ENCODE measurements at places on chromosomes 3 and 15. TPM values are rescaled to one million over a fixed set of nuclear protein-coding genes. Genes with fewer than 3 reads are reported as not detected.

DNA sequence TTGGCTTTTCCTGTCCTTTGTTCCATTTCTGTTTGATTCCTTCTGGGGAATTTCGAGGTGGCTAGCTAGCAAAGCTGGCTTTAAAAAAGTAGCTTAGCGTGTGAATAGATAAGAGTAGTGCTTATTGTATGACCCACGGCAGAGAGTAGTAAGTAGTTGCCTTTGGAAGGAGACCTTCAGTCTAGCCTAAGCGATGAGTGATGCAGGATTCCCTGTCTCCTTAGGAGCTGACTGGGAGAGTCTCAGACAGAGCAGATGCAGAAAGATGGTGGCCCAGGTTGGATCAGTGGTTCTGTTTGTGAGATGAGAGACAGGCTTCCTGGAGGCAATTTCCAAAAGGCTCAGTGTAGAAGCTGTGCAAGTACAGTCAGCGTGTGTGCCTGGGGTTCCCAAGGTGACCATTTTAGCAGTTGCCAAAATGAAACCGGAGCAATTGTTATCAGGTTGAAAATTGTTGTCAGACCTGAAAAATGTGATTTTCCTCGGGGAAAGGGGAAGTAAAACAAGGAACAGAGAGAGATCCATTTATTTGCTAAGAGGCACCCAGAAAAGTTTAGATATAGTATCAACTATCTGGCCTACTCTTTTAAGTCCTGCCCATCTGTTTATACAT, 681 bp upstream of the IL5RA start:
- no peaks in the 10 kb centered on the region for H3K4me1 ChIP-seq
- H3K36me3 ChIP-seq, result no peaks in the 10 kb centered on the region
- H3K4me3 ChIP-seq, result no peak overlapping the region

DNA sequence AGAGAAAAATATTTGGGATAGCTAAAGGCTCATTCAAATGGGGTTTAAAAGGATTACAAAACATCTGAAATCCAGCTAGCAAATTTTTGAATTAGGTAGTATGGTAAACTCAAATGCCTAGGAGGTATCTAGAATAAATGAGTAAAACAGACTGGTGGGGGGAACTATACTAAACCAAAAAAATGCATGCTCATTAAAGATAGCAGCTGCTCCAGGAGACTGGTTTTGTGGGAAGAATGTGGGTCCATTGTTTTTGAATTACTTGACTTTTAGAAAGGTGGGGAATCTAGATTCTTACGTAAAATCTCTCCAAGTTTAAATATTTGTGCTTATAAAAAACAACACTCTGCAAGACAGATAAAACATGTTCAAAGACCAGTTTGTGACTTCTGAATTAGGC, 73.8 kb downstream of the LEKR1 start:
- H3K36me3 ChIP-seq, result no peaks in the 10 kb centered on the region
- no peak overlapping the region for H3K4me3 ChIP-seq
- no peaks in the 10 kb centered on the region for H3K27me3 ChIP-seq
- DNase-seq, result no peak
- no peak overlapping the region for H3K27ac ChIP-seq

DNA sequence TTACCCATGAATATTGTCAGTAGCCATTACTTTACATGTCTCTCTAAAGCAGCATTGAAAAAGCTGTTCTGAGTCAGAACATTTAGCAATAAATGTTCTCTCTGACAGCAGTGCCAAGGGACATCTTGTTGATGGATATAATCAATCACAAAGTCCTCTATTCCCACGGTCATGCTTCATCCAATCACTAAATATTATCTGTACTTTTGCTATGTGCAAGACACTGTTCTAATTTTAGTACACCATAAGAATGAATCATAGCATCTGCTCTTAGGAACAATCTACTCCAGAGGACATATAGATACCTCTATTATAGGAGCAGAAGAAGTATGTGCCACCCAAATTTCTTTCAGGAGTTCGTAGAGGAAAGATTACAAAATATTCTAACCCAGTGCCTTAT, 142.5 kb upstream of the MBNL1 start:
- H3K27ac ChIP-seq, result no peak overlapping the region
- no peak overlapping the region for H3K4me3 ChIP-seq
- H3K4me1 ChIP-seq, result peaks cover 2% of the 10 kb centered on the region
- no peak for DNase-seq

DNA sequence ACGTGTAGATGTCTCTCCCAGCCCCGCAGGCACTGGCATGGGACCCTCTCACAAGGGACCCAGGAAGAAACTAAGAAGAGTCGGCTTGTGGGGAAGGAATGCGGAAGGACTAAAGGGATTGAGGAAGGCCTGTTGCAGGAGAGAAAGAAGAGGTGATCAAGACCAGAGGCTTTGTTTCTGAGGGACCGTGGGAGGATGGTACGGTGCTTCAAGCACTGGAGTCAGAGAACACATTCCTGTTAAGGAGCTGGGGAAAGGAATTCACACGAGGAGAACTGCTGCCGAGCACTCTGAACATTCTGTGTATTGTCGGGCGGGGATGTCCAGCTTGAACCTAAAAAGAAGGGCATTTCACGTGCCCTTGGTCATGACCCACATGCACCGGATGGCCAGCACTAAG, 91.4 kb downstream of the TAMM41 start:
- H3K27me3 ChIP-seq, result no peaks in the 10 kb centered on the region
- no peak for DNase-seq
- no peak overlapping the region for H3K27ac ChIP-seq

- no peak for DNase-seq
- no peak overlapping the region for H3K27ac ChIP-seq
Measured at GRCh38 chr3:154224366-154224765, 99.9 kb downstream of the DHX36 start.

Gene ARGFX
- not detected for total RNA-seq

DNA sequence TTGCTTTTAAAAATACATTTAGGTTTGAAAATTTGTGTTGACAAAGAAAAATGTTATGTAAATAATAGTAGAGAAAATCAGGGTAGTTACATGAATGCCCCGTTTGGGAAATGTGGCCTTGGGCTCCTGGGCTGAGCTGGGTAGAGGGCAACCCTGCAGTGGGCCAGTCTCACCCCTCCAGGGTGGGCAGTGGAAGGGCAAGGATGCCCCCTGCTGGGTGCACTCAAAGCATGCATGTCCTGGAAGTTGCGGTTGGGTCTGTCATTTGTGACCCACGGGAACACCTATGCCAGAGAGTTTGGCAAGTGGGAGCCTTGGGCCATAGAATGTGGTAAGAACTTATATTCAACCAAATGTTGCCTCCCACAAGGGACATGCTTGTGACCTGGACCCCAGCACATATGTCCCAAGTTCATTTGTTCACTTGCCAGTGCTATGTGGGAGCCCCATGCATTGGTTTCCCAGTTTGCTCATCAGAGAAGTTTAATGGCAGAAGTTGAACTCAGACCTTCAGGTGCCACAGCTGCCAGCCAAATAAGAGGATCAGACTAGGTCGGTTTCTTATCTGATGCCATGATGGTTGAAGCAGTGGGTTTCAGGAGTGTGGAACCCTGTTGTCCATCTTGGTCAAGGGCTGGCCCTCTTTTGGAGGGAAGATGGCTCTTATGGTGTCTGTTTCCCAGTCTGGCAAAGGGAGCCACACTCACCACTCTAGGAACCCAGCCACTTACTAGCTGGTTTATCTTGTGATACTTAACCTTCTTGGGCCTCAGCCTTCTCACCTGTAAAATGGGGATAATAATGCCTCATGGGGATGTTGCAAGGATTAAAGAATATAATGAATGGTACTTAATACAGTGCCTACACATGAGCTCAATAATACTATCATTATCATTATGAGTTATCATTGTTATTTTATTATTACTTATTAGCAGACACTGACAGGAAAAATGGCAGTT, 2.5 kb upstream of the PLCB2 start:
- peak; percentile 72 for DNase-seq
- H3K4me3 ChIP-seq, result no peak overlapping the region
- H3K36me3 ChIP-seq, result no peaks in the 10 kb centered on the region
- no peaks in the 10 kb centered on the region for H3K27me3 ChIP-seq

DNA sequence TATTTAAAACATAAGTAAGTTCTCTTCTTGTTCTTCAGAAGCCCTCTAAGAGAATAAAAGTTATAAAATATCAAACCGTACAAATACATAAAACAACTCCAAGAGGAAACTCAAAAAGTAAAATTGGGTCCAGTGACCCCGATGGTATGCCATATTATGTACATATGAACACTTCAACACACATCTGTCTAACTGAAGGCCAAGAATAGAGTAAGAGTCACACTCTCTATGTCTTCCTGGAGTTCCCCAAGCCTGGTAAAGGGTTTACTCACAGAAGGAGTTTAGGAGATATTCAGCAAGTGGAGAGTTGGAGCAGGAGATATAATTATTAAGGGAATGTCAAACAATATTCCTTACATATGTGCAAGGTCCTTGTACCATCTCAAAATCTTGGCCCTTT, 101.3 kb upstream of the EIF1B start:
- no peak for DNase-seq
- no peak overlapping the region for H3K4me3 ChIP-seq
- H3K27me3 ChIP-seq, result no peaks in the 10 kb centered on the region
- no peak overlapping the region for H3K27ac ChIP-seq
- no peaks in the 10 kb centered on the region for H3K4me1 ChIP-seq
- no peaks in the 10 kb centered on the region for H3K36me3 ChIP-seq
